Stimulated activated CD8-positive, alpha-beta memory T cell treated with anti-CD3 and anti-CD28 coated beads, Interleukin-15, amount 100 ng/mL, for 1 hour (primary cell): ENCODE measurements at places on chromosomes 3 and 15.

- DNase-seq = no peak
These were observed 12.6 kb upstream of the SHISA5 start for GRCh38 chr3:48516571-48516970.

DNA sequence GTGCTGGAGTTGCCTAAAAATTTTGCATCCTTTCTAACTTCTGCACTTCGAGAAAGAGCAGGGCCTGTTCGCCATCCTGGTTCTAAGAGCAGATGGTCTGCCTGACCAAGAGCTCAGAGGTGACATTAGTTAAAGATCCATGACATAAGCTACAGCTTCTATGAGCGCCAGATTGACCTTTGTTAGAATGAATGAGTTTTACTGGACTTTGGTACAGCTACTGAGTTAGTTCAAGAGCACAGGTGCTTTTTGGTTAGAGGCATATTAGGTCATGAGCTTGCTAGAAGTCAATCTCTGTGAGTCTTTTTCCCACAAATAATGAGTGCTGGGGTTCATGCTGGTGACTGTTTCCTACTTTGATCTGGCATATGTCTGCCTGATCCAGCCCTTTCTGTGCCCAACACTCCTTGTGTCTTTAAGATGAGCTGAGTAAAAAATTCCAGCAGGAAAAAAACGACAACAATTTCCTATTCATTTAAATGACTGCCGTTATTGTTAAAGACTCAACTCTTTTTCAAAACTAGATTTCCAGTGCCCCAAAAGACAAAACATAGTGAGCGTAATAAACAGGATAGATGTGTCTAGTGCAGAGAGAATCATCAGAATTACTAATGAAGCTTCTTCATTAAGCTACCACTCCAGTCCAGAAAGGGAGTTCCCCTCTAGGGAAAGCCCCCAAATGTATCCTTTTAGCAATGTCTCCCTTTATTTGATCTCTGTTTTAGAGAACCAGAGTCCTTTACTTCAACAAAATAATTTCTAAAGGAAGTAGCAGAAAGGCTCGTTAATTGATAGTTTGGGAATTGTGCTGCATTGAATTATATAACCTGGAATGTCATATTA is 152.9 kb downstream of the SLCO3A1 start:
- no peak for DNase-seq

DNA sequence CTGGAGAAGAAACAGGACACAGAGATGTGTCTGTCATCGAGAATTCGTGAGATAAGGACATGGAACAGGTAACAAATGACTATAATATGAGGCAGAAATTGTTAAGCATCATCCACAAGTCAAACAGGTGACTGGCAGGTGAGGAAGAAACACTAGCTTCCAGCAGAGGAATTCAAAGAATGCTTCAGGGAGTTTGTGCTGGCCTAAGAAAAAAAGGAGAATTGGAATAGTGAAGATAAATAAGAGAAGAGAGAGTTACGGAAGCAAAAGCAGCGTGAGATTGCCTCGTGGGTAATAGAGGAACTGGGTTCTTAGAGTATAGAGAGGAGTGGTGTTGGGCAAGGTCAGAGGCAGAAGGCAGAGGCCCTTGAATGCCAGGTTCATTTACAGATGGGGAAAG is 22.9 kb upstream of the FGF12 start:
- DNase-seq = no peak

DNA sequence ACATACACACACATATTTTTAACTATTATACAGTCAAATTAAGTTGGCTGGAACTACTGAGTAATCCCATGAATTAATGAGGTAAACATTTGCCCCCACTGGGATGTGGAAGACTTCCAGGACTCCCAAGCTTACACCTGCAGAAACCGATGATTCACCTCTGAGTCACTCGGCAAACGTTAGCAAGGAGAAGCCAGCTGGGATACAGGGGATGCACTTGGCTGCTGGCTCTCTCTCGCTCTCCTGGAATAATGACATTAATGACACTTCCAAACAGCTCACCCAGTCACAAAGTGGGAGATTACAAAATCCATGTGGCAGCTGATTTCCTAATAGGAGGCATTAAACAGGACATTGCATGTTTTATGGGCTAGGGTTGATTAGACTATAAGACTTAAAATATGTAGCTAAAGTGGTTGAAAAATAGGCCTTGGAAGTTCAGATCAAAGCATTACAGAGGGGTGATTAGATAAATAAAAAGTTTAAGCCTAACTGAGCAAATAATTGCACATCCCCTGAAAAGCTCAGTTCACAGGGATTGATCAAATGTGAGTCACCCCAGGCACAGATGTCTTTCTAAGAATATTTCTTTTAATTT is 500.9 kb downstream of the SOX2 start:
- DNase-seq = no peak

DNA sequence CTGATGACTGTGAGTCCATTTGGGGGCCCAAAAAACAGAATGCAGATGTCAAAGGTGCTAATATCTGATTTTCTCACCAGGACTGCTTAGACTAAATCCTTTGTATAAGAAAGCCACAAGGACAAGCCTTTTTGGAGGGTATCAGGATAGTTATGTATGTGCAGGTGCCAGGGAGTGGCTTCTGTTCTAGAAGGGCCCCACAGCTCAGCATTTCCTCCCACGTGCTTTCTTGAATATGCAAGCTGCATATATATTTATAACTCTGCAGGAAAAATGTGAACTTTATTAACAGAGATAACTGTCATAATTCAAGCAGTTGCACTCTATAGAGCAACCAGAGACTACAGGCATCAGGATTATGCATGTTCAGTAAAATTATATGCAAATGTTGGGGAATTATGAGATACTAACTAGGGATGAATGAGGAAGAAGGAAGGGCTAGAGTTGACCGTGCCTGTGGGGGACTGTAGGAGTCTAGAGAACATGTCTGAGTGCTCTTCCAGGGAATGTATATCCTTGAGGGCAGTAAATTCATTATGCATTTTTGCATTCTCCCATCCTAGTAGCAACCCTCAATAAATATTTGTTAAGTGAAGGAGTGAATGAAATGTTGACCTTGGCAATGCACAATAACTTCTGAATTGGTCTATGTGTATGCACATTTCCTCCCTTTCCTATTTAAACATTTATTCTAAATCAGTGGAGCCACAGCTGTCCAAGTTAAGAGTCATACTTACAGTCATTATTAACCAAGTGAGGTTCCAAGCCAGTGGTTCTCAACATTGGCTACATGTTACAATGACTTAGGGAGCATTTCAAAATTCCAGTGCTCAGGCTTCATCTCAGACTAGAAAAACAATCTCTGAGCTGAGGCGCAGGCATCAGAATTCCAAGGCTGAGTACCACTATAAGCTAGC is 94.8 kb upstream of the ANKRD28 start:
- DNase-seq = no peak

- DNase-seq = no peak
These were observed 118.9 kb upstream of the CCDC54 start for GRCh38 chr3:107258300-107258699.
